ENCODE measurements at places on chromosomes 2 and 18.

- DNase-seq = no peak
Measured at GRCh38 chr2:150548527-150548926, 61.1 kb upstream of the RND3 start.

DNA sequence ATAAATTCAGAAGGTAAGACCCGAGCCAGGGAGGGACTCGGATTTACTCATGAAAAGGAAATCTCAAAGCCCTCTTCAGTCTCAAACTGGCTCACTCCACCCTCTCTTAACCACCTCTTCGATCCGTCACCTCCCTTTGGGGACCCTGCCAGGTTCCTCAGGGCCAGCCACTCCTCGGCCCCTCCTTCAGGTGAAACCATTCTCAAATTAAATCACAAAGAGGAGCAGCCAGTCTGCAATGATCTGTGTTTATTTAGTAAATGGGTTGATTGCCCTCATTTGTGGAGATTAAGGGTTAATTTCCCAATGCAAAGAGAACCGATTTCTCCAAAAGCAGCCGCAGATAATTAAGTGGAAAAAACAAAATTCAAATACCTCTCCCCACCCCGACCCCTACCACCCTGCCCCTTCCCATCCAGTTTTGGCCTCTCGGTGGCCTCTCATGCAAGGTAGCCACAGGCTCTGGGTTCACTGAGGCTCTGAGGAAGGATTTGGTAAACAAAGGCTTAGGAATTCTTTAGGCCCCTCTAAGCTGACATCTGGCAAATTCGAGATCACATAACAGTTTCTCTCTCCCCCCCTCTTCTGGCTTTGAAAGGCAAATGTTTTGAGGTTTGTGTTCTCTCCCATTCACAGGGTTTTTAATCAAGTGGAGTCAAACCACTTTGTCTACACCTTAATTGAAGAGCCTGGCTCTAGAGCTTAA lies 10.3 kb upstream of the FZD7 start:
- no peak for DNase-seq

DNA sequence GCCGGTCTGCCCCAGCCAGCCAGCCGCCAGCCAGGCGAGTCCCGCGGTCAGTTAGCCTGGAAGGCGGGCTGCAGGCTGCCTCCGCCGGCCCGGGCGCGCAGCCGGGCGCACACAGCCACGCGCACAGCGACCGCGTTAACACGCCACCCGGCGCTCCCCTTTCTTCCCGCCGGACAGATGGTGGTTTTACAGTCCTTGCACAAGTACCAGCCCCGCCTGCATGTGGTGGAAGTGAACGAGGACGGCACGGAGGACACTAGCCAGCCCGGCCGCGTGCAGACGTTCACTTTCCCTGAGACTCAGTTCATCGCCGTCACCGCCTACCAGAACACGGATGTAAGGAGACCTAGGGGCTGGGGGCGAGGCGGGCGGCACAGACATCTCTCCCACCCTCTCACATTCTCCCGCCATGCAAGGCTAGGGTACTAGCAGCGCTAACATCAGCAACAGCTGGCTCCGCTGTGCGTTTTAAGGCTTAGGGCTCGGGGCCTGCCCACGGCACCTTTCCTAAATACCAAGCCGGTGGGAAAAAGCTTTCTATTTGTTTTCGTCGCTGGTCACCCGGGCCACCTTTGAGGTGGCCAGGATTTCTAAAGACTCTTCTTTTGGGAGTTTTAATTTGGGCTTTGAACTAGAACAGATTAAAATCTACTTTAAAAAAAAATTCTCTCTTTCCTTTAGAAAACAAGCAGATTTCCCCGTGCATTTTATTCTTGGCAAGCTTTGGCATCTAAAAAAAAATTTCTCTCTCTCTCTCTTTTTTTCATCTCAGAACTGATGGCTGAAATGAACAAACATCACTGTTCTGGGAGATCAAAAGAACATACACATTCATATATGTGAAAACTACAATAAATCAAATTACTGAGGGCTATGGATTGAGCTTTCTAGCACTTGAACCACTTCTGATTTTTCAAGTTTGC lies 2.9 kb downstream of the TBR1 start:
- DNase-seq = no peak

DNA sequence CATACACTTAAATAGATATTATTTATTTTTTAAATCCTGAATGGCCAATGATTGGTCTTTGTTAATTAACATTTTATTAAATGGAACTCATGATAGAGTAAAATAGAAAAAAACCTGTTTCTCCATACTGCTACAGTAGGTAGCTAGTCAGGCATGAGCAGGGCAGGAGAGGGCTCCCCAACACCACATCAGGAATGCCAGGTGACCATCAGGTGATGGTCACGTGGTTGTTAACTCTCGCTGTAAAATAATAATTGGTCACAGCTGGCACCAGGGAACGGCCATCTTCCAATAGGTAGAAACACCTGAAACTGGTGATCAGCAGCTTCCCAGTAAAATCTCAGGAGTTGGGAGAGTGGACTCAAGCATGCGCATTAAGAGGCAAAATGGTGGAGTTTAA lies 172.2 kb downstream of the MEIS1 start:
- no peak for DNase-seq

DNA sequence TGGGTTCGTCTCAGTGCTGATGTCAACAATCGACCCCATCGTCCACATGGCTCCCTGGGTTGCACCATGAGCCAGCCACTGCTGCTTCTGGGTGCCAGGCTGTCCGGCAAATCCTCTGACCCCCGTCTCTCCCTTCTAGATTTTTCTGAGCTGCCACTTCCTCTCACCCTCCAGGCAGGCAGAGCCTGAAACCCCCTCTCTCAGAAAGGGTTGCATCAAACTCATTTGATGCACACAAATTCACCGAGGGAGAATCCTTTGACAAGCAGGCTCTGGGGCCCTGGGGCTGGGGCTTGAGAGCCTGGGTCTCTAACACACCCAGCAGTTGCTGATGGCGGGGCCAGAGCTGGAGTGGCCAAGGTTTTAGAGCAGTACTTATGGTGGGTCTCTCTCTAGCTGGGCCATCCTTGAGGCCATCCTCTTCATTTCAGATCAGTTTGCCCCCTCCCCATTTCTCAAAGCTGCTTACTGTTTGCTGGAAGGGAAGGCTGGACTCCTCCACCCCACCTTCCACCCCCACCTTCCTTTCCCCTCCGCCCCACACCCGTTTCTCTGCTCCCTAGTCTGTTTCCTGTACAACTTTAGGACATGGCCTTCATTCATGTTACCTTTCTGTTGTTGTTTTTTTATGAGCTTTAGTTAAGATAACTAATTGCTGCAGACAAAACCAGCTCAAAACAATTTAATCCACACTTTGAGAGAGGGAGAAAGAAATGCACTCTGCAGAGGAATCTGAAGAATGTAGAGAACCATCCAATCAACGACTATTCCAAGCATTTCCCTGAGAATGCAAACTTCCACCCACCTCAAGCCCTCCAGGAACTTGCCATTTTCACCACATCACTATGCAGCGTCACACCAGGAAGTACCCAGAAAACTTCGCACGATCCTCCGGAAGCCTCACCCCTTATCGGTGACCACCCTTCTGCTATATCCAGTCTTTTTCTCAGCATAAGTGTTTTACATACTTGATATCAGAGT lies 69.5 kb downstream of the ARL4C start:
- no peak for DNase-seq

DNA sequence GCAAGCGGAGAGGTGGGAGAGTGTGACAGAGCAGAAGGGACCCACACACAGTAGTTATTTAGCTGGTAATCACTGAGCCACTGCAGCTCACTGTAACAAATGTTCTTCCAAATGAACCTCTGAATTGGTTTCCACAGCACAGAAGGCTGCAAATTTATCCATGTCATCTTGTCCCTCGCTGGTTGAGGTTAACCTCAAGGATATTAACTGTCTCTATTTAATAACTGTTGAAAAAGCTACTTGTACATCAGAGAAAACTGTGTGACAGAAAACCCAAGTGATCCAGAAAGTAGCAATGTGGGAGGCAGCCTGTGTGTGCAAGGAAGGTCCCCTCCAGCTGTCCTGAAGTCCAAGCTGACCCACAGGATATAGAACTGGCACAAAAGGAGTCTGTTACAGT lies 153.6 kb downstream of the DSEL start:
- no peak for DNase-seq

DNA sequence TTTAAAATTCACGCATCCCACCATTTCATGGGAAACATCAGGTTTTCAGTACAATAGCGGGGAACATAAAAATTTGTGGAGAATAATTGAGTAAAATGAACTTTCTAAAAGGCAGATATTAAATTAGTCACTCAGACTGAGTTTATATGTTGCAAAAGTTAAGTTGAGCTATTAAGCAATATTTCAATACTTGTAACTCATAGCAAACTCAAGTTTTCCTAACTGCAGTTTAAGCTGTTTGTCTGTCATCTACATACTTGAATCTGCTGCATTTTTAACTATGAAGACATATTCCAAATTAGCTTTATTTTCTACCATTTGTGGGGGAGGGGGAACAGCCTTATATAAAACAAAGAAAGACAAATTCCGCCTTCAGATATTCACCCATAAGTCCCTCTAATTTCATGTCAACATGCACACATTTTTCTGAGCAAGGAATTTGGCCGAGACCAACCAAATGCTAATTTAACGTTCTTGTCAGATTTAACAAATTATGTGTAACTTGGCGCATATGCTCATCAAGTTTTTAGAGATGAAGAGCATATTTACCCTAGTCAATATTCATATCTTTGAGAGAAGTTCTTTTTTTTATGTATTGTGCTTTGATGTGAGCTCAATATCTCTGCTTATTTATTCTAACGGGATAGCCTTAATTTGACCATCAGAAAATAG lies 462.9 kb downstream of the TXNL1 start:
- no peak for DNase-seq

- DNase-seq = no peak
Measured at GRCh38 chr2:237213315-237214022, 127.8 kb downstream of the COPS8 start.

- DNase-seq = no peak
Measured at GRCh38 chr2:56448403-56449001, 264.7 kb downstream of the CCDC85A start.

- DNase-seq = no peak
Measured at GRCh38 chr2:143347901-143348414, 218.7 kb downstream of the ARHGAP15 start.
